ENCODE measurements at places on chromosomes 1 and 21.
A peak's percentile ranks its signal among the peaks of the same experiment; 100 is the strongest.

DNA sequence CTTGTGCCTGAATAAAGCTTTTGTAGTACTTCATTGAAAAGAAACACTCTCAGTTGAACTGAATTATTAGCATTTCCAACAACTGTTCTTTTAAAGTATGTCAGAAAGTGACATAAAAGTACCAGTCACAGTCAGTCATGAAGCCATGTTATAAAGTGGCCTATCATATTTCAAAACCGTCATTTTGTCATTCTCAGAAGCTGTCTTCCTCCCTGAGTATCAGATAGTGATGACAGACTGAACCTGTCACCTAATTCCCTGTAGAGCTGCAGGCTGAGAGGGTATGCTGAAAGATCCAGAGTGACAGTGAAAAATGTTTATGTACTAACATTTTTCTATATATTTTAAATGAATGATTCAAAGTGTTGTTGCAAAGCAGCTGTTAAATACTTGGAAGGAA is 1121.7 kb upstream of the PRMT6 start:
- DNase-seq = no peak

DNA sequence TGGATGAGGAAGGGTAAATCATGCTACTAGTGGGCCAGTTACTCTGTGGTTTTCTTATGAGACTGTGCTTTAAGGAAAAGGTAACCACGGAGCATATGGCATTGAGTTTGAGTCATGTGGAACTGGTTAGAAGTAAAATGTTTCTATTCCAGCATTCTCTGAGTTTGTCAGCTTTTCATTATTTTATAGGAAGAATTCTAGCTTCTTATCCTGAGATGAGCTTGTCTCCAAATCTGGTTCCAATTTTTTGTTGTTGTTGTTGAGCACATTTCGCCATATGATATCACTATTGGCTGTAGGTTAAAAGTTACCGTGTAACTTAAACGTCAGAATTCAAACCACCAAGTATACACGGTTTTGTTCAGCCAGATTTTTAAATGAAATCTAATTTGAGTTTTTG is 69.9 kb downstream of the ATF6 start:
- no peak for DNase-seq

- DNase-seq = no peak
Measured at GRCh38 chr1:44013949-44014348, 17.3 kb downstream of the SLC6A9 start.

DNA sequence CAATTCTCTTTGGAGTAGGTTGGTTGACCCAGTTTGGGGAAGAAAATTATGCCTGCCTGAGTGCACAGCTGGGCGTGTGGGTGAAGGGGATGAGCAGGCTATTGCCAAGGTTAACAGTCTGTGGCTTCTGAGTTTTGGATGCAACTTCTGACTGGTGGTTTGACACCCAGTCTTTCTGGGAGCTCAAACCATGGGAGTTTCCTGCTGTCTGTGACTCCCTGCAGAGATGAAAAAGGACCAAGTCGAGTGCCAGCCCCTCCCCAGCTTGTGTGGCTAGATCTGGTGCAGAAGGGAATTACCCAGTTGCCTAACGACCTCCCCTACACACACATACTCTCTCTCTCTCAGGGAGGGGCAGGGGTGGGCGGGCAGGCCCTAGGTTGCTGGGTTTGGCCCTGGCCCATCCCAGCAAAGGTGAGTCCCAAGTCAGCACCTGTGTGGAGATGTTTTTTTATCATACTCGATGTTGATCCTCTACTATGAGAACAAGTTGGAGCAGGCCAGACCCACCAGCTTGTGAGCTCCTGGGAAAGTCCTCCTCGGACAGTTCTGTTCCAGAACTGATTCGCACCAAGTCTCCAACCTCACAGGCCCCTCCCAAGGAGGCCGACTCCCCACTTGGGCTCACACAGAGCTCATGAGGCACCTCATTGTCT is 28.2 kb downstream of the PKP1 start:
- DNase-seq = no peak

DNA sequence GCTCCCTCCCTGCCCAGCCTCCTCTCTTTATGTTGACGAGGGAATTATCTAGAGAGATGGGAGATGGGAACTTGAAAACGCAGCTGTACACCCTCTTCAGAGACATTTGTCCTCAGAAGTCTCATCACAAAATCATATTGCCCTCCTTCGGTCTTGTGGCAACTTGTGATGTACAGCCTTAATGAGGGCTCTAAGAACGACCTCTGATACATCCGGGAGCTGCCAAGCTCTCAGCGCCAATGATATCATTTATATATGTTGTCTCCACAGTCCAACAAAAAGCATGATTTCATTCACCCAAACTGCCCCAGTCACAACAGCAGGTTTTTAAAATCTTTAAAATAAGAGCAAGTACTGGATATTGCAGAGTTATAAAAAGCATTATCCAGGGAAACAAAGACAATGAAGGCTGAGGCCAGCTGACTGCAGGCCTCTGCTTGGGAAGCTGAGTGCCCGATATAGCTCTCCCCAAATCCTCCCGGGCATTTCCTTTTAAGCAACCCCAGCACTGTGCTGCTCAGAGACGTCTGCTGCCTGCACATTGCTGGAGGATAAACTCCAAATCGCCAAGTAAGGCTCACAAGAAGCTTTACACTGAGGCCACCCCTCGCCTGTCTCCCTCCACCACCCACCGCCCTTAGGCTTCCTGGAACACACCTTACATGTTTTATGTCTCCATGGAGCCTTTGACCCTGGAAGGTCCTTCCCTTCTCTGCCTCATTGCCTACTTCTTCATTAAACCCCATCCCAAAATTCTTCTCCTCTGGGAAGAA is 236.1 kb downstream of the C1orf94 start:
- no peak for DNase-seq

GRCh38 chr21:34126269-34126668 is 52.9 kb downstream of the MRPS6 start:
- no peak for DNase-seq

- DNase-seq = peak; percentile 47
Measured at GRCh38 chr1:117128323-117129079, 7.0 kb upstream of the TRIM45 start.

DNA sequence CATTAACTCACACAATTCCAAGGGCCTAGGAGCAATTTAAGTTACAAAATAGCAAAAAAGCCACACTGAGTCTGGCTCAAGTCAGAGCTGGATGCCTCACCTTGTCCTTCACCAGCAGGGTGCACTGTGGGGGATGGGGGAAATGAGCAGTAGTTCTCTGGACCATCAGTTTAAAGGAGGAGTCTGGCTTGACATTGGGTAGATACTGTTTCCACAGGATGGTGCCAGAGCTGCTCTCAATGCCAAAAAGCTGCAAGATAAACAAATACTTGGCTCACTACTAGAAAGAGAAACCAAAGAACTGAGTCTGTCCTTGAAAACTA is 18.8 kb downstream of the EMC1 start:
- DNase-seq = no peak

DNA sequence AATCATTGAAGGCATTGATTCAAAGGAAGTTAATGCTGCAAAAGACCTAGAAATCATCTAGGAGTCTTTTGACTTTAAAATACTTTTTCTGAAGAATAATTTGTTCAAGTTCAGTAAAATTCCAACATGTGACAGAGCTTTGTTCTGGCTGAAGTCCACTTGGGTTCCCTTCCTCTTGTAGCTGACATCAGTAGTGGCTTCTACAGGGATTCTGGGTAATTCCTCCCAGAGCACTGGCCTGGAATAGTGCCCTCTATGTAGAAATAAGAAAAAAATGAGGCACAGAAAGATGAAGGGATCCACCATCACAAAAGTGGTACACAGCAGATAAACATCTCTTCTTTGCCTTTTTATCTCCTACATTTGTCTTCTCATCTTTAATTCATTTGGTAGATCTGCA is 548.1 kb downstream of the LTN1 start:
- no peak for DNase-seq

- DNase-seq = no peak
Measured at GRCh38 chr1:84289169-84289785, 12.2 kb upstream of the SAMD13 start.

GRCh38 chr21:18550361-18550760 is 146.8 kb upstream of the TMPRSS15 start:
- DNase-seq = no peak

DNA sequence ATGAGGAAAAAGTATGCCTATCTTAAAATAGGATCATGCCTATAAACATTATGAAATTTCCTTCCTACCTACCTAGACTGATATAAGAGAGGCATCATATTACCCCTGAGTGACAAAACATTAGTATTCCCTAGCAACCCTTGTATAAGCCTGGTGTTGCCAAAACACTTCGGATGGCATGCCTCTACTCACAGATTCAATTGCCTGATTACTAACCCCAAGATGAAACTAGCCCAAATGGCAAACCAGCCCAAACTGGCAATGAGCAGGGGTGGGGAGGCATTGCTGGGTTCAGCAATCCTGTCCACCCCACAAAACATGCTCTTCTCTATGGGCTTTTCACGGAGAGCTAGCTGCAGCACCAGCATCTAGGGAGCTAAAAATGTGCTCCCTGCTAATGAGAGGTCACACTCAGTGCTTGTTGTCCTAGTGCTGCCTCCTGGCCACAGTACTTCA is 13.9 kb downstream of the PALMD start:
- DNase-seq = no peak

GRCh38 chr21:17527711-17528110 is 14.9 kb downstream of the CXADR start:
- DNase-seq = no peak
